ENCODE measurements at places on chromosomes 16 and 17.

- no peak for DNase-seq
These were observed 8.4 kb upstream of the ALDH3A1 start for GRCh38 chr17:19756546-19756945.

DNA sequence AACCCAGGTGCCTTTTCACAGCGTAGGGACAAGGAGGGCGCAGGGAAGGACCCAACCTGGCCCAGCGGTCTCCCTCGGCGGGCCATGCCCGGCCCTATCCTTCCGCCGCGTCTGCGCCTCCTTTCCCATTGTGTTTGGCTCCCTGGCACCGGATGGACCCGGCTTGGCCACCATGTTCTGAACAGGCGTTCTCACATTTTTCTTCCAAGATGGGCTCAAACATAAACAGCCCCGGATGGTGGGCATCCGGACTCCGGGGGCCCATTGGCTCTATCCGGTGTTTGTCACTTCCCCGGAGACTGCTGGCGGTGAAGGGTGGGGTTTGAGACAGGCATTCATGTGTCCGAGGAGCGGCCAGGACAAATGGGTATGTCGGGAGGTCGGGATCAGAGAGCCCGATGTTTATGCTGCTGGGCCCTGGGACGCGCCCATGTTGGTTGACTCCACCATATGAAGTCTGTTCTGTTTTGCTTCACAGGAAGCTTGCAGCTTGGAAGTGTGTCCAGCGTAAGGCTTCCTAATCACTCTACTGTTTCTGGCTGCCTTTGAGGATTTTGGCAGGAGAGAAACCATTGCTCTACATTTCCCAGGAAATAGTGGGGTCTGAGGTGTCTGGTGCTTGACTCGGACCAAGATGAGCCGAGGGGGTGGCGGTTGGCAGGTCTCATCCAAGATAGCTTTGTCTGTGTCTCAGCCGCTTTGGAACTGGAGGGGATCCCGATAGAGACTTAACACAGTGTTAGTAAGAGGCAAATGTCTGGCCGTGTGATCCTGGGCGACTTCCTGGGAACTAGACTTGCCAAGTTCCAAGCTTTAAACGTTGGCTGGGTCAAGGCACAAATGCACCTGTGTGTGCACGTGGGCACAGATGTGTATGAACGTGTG is 188.3 kb downstream of the IRF8 start:
- no peak for DNase-seq

- DNase-seq = no peak
These were observed 54.8 kb downstream of the SLFN5 start for GRCh38 chr17:35297666-35298065.

DNA sequence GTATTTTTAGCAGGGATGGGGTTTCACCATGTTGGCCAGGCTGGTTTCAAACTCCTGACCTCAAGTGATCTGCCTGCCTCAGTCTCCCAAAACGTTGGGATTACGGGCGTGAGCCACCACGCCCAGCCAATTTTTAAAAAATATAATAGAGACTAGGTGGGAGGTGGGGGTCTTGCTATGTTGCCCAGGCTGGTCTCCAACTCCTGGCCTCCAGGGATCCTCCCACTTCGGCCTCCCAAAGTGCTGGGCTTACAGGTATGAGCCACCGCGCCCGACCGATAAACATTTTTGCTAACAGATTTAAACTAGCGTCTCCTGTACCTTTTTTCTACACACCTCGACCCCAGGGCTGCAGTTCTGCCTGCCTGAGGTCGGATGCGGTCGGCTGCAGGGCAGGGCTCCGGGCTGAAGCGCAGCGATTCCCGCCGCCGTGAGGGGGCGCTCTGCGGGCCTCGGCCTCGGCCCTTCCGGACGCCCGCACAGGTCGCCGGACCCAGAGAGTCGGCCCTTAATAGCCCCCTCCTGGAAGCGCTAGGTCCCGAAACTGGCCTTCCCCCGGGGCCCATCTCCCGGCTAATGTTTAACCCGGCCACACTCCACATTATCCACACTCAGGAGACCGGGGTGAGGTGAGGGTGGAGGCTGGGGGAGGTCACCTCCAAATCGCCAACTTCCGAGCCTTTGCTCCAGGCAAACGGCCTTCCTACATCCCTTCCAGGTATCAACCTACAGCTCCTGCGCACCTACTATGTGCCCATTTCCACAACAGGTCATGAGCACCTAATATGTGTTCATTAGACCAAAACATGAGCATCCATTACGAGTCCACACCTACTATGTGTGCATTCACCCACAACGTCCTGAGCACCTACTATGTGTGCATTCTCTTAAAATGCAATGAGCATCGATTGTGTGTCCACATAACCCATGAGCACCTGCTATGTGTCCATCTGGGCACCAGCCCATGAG is 2.0 kb upstream of the GLIS2 start:
- DNase-seq = no peak

DNA sequence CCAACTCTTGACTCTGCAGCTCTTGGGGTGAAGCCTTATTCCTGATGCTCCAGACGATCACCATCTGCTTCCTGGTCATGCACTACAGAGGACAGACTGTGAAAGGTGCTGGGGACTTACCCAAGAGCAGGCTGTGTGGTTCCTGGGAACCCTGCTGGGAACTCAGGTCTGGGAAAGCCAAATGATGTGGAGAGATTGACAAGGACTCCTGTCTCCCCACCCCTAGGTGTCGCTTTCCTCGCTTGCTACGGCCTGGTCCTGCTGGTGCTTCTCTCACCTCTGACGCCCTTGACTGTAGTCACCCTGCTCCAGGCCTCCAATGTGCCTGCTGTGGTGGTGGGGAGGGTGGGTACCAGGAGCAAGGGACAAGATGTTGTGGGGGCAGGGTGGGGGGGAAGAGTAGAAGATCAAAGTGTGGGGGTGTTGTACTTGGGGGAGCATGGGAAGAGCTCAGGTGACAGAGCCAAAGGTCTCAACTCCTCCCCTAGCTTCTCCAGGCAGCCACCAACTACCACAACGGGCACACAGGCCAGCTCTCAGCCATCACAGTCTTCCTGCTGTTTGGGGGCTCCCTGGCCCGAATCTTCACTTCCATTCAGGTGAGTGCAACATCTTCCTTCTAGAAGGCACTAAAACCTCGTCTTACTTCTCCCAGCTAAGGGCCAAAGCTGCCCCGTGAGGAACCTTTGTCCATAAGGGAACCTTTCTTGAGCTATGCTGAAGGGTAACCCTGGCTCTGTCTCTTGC is 3.0 kb downstream of the SOX15 start:
- DNase-seq = no peak

GRCh38 chr17:9457005-9457404 is 118.6 kb downstream of the STX8 start:
- no peak for DNase-seq

DNA sequence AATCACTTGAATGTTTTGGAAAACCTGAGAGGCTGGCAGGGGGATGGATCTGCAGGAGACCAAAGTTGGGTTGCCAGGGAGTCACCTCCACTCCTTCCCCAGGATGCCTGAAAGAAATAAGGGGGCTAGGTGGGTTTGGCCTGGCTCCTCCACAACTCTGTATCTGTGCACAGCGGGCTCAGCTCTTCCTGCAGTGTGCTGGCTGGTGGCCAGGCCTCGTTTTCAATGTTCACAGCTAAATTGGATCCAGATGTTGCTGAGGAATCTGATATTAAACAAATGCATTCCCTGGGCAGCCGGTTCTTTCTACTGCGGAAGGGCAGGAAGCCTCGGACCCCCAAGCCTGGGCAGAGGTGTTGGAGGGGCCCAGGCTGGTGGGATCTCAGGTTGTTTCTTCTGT is 106.2 kb downstream of the N4BP1 start:
- DNase-seq = no peak

GRCh38 chr16:1347286-1347855 is 4.3 kb downstream of the TSR3 start:
- no peak for DNase-seq

- DNase-seq = no peak
These were observed 105.2 kb downstream of the RBFOX1 start for GRCh38 chr16:7437843-7438242.

DNA sequence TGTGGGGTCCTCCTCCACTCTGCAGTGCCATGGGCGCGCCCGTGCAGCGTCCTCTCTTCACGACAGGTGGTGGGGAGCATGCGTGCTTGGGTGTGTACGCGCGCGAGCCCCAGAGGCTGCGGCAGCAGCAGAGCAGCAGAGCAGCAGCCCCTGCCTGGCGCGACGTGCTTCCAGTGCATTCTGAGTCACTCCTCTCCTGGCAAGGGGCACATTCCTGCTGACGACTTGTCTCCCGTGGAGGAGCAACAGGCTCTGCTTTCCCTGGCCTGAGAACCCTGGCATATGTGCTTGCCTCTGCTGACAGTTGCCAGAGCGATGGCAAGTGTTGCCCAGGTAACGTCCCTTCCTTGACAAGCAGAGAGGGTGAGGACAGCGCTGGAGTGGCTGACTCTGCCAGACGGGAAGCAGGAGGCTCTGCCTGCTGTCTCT is 133.8 kb upstream of the PLCG2 start:
- DNase-seq = no peak

GRCh38 chr17:13576661-13577526 is 24.8 kb downstream of the HS3ST3A1 start:
- DNase-seq = no peak

DNA sequence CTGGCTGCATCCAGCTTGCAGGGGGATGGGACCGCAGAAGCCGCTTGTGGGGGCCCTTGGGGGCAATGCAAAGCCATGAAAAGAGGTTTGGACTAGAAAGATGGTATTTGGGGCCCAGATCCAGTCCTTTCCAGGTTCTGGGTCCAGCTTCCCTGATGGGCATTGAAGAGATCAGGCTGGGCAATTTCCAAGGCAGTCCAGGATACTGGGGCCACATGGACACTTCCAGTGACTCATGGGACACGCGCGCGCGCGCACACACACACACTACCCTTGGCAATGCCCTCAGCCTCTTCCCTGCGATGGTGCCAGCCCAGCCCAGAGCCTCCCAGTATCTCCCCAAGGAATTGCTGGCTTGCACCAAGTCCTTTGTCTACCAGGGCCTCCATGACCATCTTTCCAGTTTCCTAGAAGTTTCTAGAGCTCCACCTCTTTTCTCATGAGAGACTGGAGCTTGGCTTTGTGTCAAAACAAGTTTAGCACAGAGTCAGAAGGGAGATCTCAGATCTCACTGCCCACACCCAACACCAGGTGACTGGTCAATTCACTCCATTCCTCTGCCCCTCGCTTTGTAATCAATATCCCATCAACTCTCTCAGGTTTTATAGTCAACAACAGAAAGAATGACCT is 44.3 kb downstream of the WNT3 start:
- no peak for DNase-seq

- DNase-seq = no peak
These were observed 26.3 kb upstream of the GAS7 start for GRCh38 chr17:10224582-10225195.

- no peak for DNase-seq
These were observed 111.0 kb upstream of the TNRC6C start for GRCh38 chr17:77847221-77848085.

Measured in T follicular helper cell (primary cell).